ENCODE measurements at places on chromosomes 6 and 20. TPM values are rescaled to one million over a fixed set of nuclear protein-coding genes. Genes with fewer than 3 reads are reported as not detected.

Gene CDH26
- polyA plus RNA-seq: 1.9 TPM

Gene RIMS1
- polyA plus RNA-seq: 2.3 TPM

Gene SLC24A3
- 6.6 TPM for polyA plus RNA-seq

Gene RIN2
- 36.6 TPM for polyA plus RNA-seq

Gene CCR6
- not detected for polyA plus RNA-seq

Gene IER3
- polyA plus RNA-seq: 19.7 TPM

Gene TXLNB
- 2.3 TPM for polyA plus RNA-seq

Gene COL12A1
- polyA plus RNA-seq: 1,684 TPM

Gene RAD21L1
- polyA plus RNA-seq: not detected

Gene SMOC2
- polyA plus RNA-seq: 19.7 TPM

Gene FAM162B
- polyA plus RNA-seq: 1.6 TPM

Gene TCF21
- 143 TPM for polyA plus RNA-seq

Gene PROKR2
- polyA plus RNA-seq: 0.30 TPM

Gene DBNDD2
- 24.5 TPM for polyA plus RNA-seq

Gene PSMB8
- polyA plus RNA-seq: 23.1 TPM

Gene RNF182
- polyA plus RNA-seq: 2.9 TPM

Gene IRF4
- polyA plus RNA-seq: 0.18 TPM

Gene NOX3
- polyA plus RNA-seq: 1.6 TPM

Gene RWDD2A
- 7.6 TPM for polyA plus RNA-seq

Gene PAQR8
- 14.6 TPM for polyA plus RNA-seq

Gene BMP7
- 42.7 TPM for polyA plus RNA-seq

Gene DEFB118
- not detected for polyA plus RNA-seq

Gene JPH2
- polyA plus RNA-seq: 0.98 TPM

Gene AKAP12
- polyA plus RNA-seq: 117 TPM

Gene LY86
- polyA plus RNA-seq: 2.3 TPM

Gene PHACTR2
- polyA plus RNA-seq: 93.7 TPM

Gene REM1
- 2.7 TPM for polyA plus RNA-seq

Gene APOBEC2
- 0.73 TPM for polyA plus RNA-seq

Gene MOG
- not detected for polyA plus RNA-seq

Gene ZNF217
- polyA plus RNA-seq: 33.3 TPM

Gene SS18L1
- 26.4 TPM for polyA plus RNA-seq

Gene PNPLA1
- 2.6 TPM for polyA plus RNA-seq

Gene NMBR
- 0.33 TPM for polyA plus RNA-seq

Gene MYB
- polyA plus RNA-seq: 4.8 TPM

Gene TUBB1
- polyA plus RNA-seq: 1.8 TPM

Gene AK9
- polyA plus RNA-seq: 12.8 TPM

Gene GJA1
- polyA plus RNA-seq: 71.2 TPM

Measured in left renal pelvis (tissue), 4 donors.